ENCODE measurements at places on chromosomes 6 and 20. TPM values are rescaled to one million over a fixed set of nuclear protein-coding genes. Genes with fewer than 3 reads are reported as not detected.

Gene SNAI1
- 0.75 TPM for total RNA-seq

Gene COX4I2
- not detected for total RNA-seq

Gene SYCP2L
- 0.33 TPM for total RNA-seq

Gene TRIM27
- 63.3 TPM for total RNA-seq

Gene CFB
- total RNA-seq: 2,016 TPM

Gene CAP2
- 1.2 TPM for total RNA-seq

Gene LAMA4
- 6.0 TPM for total RNA-seq

Gene MYO6
- 16.0 TPM for total RNA-seq
